NCI-H524 treated with DMSO at 0.1 percent for 48 hours (cell line): ENCODE measurements at places on chromosomes 5 and 9.

GRCh38 chr5:58025809-58026208 is 434.1 kb downstream of the PLK2 start:
- no peak for DNase-seq

- DNase-seq: no peak
Observed at GRCh38 chr5:136103118-136103517, 29.5 kb upstream of the SMAD5 start.

DNA sequence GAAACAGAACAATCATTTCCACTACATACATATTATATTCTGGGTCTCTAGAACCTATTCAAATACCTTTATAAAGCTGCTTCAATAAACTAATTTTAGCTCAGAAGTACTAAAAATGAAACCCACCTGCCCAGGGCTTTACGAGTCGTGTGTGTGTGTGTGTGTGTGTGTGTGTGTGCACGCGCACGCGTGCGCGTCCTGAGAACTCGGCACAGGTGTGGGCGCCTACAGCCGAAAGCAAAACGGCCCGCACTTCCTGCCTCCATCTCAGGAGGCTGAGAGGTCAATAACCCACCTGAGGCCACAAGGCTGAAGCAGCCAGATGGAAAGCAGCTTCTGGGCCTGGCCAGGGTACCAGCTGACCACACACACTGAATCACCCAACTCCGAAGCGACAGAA is 3.0 kb downstream of the CLPTM1L start:
- no peak for DNase-seq

DNA sequence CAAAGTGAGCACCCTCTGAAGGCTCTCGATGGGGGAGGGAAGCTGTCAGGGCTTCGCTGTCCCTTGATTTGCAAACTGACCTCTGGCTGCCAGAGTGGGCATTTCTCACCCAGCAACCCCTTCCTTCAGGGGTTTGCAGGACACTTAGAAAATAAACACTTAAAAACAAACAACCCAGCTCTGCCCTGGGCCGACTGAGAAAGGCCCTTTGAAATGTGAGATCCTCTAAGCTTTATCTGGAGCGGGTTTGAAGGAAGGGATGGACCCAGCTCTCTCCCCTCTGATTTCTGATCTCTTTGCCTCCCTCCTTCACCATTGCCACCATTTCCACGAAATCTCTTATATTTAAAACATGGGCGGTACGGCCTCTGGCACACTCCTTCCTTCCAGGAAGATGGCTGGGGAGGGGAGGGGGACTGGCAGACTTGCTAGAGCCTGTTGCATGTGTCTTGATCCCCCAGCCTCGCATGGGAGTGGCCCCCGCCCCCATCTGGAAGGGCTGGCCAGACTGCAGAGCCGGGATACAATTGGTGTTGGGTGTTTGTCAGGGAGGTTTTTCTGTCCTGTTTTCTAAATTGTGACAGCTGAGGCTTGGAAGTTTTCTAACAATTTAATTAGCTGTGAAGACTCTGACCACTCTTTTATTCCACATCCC is 20.2 kb downstream of the OLFM1 start:
- no peak for DNase-seq

- peak; percentile 9 for DNase-seq
Observed at GRCh38 chr9:133782157-133783130, 44.3 kb upstream of the SARDH start.

GRCh38 chr5:154408811-154409210 is 37.0 kb upstream of the SAP30L start:
- DNase-seq: no peak

- no peak for DNase-seq
Observed at GRCh38 chr9:22143799-22144625, 134.9 kb upstream of the CDKN2B start.

- peak; percentile 15 for DNase-seq
Observed at GRCh38 chr5:149528281-149529060, 22.8 kb downstream of the CSNK1A1 start.

- DNase-seq: no peak
Observed at GRCh38 chr9:38024036-38024681, 44.9 kb downstream of the SHB start.

- no peak for DNase-seq
Observed at GRCh38 chr9:137703842-137704508, 85.2 kb downstream of the EHMT1 start.

DNA sequence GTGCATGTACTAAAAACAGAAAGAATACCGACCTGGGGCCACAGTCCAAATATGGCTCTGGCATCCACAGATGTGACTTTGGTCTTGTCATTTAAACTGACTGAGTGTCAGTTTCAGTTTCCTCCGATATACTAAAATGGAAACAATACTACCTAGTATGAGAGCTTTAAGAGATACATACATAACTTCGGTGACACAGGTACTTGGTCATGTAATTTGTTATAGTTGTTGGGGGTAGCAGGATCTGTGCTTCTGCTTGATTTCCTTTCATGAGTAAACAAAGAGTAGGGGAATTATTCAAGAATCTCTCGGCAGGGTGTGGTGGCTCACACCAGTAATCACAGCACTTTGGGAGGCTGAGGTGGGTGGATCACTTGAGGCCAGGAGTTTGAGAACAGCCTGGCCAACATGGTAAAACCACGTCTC is 32.1 kb downstream of the MTMR12 start:
- no peak for DNase-seq

GRCh38 chr5:111930449-111930848 is 173.5 kb upstream of the NREP start:
- no peak for DNase-seq

GRCh38 chr5:156411185-156411613 is 84.2 kb downstream of the SGCD start:
- no peak for DNase-seq

GRCh38 chr5:111998871-111999270 is 241.9 kb upstream of the NREP start:
- no peak for DNase-seq

- DNase-seq: no peak
Observed at GRCh38 chr9:121156263-121156731, 45.4 kb downstream of the RAB14 start.

- DNase-seq: no peak
Observed at GRCh38 chr5:82356808-82357671, 78.9 kb upstream of the RPS23 start.

DNA sequence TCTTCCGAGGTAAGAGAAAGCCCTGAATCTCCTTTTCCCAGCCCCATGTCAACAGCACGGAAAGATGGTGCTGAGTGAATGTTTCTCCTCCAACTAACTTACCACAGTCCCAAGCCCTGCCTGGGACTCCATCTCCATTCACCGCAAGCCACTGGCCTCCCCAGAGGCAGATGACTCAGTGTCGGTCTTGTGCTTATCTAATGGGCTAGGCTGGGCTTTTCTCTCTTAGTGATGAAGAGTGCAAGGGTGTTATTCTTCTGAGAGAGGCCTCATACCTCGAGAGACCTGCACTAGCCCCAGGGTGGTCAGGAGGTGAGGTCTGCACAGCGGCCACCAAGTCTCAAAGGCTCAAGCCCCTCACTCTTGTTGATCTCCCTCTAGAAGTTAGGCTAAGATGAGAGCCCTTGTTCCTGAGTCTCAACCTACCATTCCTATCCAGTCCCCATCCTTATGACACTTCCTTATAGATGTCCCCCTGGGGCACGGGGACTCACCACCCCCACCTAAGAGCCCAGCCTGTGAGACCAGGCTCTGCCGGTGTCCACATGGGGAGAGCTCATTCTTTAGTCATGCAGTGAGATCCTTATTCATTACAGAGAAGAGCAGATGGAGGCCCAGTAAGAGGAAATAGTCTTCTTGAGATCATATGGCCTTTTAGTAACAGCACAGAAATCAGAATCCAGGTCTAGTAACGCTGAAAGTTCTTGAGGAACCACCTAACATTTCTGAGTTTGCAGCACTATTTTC is 127.0 kb downstream of the SAXO1 start:
- no peak for DNase-seq

DNA sequence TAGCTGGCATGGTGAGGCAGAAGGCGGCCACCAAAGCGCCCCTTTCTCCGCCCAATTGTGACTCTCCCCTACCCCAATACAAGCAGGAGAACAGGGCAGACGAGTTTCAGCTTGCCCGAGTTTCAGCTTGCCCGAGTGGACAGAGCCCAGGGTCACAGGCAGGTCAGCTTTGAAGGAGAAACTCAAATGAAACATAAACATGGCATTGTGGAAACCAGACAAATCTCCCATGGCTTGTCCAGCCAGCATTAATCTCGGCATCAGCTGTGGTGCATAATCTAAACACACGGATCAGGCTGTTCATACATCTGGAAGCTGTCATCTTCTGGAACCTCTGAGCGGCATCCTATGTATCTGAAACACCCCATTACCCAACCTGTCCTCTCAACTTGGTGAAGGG is 16.9 kb downstream of the PTCH1 start:
- DNase-seq: no peak

GRCh38 chr5:113218906-113219517 is 215.8 kb downstream of the TSSK1B start:
- DNase-seq: no peak

DNA sequence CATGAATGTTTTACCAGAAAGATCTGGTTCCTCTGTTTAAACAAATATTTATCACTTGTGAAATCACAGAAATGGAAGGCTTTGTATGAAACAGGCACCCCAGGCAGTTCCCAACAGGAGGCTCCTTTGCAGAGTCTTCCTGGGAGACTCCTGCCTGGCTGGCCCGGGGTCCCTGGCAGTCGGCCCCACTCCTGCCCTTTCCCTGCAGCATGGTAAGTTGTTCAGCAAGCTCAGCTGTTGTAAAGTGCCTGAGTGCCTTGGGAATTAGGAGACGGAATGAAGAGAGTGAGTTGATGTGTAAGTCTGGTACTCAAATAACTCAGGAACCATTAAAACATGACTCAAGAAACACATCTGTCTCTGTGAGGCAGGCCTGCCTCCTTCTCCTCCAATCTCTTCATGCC is 17.5 kb upstream of the LHFPL2 start:
- DNase-seq: no peak

- DNase-seq: no peak
Observed at GRCh38 chr9:102124465-102124864, 386.0 kb upstream of the GRIN3A start.

DNA sequence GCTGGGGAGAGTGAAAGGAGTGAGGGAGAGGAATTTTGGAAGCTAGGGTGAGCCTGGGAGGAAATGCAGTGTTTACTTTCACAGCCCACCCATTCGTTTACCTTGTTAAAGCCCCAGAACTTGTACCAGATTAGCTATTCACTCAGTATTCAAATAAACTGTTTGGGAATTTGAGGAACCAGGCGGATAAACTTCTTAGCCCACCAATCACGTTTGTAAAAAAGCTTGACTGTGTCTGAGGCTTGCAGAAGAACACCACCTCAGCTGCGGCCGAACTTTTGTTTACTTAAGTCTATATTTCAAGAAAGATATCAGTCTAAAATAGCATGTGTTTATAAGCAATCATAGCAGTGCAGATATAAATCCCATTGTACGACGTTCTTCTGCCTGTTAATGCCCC is 5.2 kb upstream of the TLE1 start:
- no peak for DNase-seq

DNA sequence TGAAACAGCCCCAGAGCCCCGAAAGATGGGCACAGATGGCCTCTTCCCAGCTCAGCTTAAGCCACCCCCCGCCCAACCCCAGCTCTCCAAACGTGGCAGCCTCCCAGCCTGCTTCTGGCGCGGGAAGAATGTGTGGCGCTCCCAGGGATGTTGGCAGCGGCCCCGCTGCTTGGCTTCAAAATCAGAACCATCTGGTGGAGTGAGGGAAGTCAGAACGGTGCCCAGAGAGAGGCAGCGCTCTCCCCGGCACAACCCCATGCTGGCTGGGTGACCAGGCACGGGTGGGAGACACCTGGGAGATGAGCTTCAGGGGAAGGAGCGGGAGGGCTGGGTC is 72.7 kb upstream of the ORM1 start:
- DNase-seq: peak; percentile 63

DNA sequence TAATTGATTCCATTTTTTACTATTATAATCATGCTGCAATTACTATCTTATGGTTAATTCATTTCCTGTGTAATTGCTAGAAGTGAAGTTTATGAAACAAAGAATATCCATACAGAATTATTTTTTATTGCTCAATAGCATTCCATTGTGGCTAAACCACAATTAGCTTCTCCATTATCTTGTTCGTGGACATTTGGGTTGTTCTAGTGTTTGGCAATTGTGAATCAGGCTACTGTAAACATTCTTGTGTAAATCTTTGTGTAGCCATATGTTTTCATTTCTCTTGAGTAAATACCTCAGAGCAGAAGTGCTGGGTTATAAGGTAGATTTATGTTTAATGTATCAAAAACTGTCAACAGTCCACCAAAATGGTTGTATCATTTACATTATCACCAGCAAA is 341.1 kb downstream of the MAT2B start:
- no peak for DNase-seq

DNA sequence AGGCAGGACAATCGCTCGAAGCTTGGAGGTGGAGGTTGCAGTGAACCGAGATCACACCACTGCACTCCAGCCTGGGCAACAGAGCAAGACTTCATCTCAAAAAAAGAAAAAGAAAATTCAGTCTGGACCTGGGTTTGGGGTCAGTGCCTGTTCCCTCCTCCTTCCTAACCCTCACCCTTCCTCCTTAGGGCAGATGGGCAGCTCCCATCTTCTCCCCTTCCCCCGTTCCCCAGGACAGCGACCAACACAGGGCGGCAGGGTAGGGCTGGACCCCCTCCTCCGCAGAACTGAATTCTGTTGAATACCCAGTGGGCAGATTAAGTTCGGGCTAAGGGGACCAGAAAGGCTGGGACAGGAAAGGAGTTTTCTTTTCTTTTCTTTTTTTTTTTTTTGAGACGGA is 1.5 kb upstream of the RMND5B start:
- DNase-seq: no peak

DNA sequence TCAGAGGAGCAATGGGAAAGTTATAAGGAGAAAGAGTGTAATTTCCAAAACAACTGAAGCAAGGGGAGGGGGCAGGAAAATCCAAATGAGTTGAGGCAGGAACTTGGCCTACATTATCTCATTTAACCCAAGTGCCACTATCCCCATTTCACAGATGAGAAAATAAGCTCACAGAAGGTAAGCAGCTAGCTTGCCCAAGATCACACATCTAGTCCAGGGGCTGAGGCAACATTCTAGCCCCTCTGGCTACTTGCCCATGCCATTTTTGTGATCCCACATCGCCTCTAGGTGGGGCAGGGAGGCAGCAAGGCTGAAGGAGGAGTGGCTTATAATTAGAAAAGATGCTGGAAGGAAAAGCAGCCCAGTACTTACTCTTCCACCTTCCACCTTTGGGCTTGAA is 2.6 kb upstream of the PSIP1 start:
- DNase-seq: no peak

- DNase-seq: no peak
Observed at GRCh38 chr5:151456321-151456940, 9.0 kb downstream of the SLC36A1 start.

DNA sequence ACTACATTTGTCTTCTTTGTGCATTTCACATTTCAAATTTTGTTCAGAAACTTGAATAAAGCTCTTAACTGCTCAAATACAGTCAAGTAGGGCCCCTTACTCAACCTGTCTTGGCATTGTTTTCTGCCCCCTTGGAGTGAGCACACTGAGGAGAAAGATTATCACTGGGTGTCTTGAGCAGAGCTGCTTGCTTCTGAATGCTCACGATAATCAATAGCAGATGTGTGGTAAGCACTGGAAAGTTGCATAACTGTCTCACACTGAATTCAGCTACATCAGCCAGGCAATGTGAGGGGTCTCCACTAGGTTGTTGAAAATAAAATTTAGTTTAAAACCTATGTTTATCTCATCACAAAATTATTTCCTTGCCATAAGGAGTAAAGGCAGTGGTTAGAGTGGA is 7.8 kb upstream of the TNFAIP8 start:
- no peak for DNase-seq
